CD4-positive, alpha-beta T cell treated with Interleukin-1 beta for 1 hour (primary cell): ENCODE measurements at places on chromosomes 2 and 18.

GRCh38 chr2:239724194-239724849 is 300.8 kb downstream of the NDUFA10 start:
- no peak for DNase-seq

DNA sequence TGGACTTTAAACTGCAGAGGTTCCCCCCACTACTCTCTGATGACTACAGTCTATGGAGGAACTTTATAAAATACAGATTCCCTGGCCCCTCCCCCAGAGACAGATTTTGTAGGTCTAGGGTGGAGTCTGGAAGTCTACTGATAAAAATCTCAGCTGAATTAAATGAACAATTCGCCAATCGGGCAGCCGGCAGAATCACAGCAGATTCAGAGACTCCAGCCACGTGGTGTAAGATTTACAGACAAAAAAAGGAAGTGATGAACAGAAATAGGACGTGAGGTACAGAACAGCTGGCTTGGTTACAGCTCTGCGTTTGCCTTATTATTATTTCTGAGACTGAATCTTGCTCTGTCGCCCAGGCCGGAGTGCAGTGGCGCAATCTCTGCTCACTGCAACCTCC is 21.4 kb upstream of the MTA3 start:
- DNase-seq = peak; percentile 4

GRCh38 chr18:59182673-59183072 is 37.3 kb upstream of the GRP start:
- DNase-seq = no peak

DNA sequence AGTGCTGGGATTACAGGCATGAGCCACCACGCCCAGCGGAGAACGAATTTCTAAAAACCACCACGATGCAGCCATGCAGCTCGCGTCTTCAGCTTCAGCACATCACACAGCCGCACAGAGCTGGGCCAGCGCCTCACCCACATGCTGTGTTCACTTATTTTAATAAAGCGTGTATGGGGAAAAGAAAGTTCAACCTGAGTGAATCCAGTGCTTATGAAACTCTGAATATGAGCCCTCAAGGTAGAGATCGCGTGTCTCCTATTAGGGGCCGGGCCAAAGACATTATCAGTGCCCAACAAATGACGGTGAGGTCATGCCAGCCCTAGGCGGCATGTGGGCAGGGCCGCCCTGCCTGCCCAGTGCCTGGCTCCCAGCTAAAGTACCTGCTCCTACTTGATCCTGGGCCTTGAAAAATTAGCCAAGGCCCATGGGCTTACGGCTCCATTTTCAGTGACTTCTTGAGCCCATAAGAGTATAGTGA is 44.3 kb downstream of the SPRED2 start:
- no peak for DNase-seq

DNA sequence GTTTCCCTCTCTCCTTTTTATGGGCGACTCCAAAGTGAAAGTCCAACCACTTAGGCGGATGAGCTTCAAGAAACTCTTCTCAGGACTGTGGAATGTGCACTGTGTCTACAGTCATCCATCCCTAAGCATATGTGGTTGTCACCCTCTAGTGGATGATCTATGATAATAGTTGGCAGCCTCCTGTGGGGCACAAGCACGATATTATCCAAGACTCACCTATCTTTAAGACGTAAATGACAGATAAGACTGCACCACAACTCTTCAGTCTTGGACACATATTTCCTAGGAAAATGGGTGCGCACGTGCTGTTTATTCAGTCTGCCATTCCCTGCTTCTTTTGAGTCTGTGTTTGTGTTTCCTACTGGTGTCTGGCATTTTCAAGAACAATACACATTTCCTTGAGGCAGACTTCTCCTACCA is 145.5 kb upstream of the CTAGE1 start:
- peak; percentile 54 for DNase-seq

DNA sequence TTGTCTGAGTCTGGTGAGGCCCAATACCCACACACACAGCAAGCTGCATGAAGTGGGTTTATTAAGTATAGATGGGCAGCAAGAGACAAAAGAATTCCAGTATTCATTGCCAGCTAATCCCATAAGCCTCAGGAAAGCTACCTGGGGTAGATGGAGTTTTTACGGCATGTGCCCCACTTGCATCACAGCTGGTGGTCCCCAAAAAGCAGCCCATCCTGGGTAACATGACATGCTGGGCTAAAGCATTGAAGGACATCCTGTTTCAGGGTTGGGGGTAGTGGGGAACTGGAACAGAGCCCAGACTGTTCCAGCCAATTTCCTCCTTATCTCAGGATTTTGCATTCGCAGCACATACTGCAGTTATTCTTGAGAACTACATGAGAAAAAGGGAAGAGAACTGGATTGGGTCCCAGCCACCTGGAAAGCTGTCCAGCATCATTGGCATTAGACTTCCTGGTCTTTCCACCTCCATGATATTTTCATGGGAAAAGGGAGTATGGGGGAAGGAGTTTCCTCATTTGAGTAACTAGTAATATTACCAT is 240.1 kb upstream of the MMADHC start:
- DNase-seq = no peak

DNA sequence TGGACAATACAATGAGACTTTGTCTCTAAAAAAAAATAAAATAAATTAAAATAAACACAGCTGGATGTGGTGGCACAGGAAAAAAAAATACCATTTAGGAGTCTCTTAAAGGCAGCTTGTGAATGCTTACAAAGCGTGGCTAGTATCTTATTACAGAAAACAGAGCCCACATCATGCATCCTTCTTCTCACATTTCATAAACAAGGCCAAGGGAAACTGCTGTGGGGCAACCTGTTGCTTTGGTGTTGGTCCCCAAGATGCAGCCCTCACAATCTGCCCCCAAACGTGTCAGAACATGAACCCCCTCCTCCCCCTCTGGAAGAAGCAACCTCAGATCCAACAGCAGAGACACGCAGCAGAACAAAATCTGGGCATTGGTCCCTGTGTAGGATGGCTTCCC is 2.6 kb downstream of the SLC14A1 start:
- DNase-seq = no peak

GRCh38 chr2:177772529-177772928 is 300.0 kb downstream of the PDE11A start:
- no peak for DNase-seq

- DNase-seq = no peak
Measured at GRCh38 chr2:241009191-241009590, 10.8 kb downstream of the SNED1 start.

GRCh38 chr2:70523996-70524965 is 29.3 kb downstream of the TGFA start:
- peak; percentile 44 for DNase-seq

DNA sequence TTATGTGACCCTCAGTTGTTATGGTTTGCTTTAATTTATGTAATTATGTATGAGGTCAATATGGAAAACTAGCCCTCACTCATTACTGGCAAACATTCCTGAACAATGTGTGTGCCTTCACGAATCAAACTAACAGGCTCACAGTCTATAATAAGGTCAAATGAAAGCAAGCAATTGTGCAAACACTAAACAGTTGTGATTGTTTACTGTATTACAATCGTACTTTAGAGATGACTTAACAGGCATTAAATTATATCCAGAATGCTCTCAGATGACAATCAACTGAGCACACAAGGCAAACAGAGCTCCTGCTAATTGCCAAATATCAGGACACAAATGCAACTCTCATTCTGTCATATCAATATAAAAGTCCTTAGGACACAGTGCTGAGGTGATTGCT is 29.5 kb downstream of the COL5A2 start:
- no peak for DNase-seq

- DNase-seq = no peak
Measured at GRCh38 chr2:160062292-160063005, at the start of gene PLA2R1. TSS of gene PLA2R1 (minus strand) at chr2:160062615. CDS start at chr2:160062403, 212 bp downstream.

DNA sequence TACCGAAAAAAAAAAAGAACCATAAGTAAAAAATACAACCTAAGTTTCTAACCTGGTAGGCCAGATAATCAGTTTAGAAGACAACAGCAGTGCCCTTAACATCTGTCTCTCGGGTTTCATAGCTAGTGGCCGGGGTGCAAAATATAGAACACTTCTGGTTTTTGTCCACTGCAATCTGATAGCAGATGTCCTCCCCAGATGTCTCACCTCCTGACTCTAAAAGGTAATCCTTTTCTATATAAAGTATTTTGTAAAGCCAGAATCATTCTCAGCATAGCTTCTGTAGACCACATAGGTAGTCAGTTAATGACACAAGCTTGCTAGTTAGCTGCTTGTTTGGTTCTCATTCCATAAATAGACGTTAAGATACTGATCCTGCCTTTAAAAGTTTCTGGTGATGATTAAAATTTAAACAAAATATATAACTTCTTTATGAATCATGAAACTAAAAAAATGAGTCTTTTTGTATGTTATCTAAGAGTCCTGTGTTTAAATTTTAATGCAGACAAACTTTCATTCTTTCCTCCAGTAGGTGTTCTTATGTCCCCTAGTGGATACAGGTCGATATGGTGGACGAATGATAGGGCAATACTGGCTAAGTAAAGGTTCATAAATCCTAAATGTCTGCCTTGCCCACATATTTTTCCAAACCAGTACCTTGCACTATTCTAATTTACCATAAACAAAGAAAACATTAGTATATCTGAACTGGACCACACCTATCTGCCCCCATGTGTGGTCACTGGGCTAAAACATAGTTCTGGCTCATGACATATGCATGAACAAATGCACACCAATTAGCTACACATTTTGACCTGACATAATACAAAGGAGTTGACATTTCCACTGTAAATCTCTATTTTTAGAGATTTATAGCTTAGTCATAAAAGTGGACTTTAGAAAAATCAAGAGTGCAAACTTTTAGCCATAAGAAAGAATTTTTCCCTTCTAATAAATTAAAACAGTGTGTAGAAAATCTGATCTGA is 171.0 kb downstream of the SRBD1 start:
- DNase-seq = no peak

- no peak for DNase-seq
Measured at GRCh38 chr18:10153924-10154752, 240.3 kb downstream of the VAPA start.

DNA sequence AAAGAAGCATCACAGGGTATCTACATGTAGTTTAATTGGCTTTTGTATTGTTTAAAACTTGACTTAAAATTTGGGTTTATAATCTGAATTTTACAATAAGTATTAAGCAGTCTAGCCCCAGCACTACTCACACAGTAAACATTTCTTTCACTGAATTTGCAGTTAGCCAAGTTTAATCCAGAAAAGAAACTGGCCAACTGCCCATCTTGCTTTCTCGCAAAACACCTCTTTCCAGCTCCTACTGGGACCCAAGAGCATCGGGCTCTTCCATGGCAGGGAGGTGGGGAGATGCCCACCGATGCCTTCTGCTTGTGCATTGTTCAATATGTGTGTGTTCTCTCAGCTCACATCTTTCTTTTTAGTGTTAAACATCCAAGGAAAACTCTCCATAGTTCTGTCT is 212.8 kb upstream of the BOD1L2 start:
- no peak for DNase-seq

DNA sequence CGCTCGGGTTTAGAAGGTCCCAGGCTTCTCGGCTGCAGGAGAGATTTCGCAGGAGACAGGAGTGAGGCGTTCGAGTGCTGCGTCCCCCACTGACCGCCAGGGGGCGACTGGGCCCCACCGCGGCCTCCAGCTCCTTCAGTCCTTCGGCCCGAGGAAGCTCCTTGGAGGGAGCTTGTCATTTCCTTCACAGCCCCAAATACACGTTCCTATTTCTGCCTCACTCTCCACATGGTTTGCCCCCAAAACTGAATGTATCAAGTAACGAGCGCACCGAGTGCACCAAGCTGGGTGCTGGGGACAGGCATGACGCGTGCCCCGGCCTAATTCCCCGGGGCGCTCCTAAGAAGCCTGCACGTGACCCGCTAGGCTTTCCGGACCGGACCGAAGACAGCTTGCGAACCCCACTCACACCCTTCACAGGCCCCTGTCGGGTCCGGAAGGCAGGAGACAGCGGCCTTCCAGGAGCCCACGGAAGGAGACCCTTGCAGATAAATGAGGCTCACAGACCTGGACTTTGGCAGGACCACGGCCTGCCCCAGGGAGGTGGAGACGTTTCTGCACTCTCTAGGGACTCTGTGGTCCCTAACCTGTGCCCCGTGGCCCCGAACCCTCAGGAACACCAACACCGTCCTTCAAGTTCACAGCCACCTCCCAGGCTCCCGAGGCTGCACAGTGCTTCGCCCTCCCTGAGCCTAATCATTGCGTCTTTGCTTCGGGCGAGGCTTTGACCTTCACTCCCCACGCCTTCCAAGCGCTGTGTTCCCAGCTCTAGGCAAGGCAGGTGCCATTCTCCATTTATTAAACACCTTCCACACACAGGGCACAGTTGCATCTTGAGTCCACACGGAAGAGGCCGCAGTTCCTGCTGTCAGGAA is 13.0 kb upstream of the FAHD2A start:
- DNase-seq = peak; percentile 17

DNA sequence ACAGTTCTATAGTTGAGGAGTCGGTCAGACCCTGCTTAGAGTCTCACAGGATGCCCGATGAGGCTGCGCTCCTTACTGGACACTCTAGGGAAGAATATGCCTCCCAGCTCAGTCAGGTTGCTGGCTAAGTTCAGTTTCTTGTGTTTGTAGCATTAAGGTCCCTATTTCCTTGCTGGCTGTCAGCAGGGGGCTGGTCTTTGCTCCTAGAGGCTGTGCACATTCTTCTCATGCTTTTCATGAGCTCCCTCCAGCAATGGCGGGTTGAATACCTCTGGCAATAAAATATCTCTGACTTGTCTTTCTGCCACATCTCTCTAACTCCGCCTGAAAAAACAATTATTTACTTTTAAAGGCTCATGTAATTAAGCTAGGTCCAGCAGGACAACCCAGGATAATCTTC is 79.4 kb upstream of the DNAJC10 start:
- no peak for DNase-seq

GRCh38 chr2:80338794-80339193 is 34.2 kb upstream of the LRRTM1 start:
- no peak for DNase-seq

GRCh38 chr18:43571078-43571689 is 293.9 kb upstream of the SYT4 start:
- DNase-seq = no peak

DNA sequence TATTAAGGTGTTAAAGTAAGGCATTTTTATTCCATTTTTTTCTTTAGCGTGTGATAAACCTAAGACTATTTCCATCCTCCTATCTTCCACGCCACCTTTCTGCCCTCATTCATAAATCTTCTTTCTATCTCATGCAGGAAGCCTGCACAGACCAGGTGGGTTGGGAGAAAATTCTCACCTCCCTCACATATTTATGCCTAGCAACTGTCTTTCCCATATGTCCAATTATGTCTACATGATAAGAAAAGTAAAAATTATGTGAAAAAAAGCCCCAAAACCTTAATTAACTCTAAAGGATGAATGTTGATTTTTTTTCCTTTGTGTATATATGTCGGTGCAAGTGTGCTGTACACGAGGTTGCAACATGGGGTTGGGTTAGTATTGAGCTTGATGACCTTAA is 225.6 kb upstream of the GCFC2 start:
- DNase-seq = no peak

GRCh38 chr2:112701052-112701451 is 19.8 kb upstream of the NT5DC4 start:
- no peak for DNase-seq
